ENCODE measurements at places on chromosomes 13 and 19. TPM values are rescaled to one million over a fixed set of nuclear protein-coding genes. Genes with fewer than 3 reads are reported as not detected.

The VPS36 gene
- 46.8 TPM for total RNA-seq

DNA sequence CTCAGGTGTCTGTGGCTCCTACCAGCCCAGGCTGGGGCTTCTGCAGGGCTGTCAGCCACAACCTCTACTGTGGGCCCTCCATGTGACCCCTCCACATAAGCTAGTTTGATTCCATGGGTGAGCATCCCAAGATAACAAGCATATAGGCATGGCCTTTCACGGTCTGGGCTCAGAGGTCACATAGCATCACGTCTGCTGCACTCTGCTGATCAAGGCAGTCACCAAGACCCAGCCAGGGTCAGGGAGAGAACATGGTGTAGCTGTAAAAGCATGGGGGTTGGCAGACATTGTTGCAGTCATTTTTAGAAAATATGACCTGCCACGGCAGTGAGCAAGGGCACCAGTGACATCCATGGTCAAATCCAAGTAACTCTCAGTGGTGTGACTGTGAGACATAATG is 698.8 kb downstream of the UQCRFS1 start:
- no peak for DNase-seq
- H3K27ac ChIP-seq = no peak overlapping the region
- no peak overlapping the region for H3K4me3 ChIP-seq
- no peaks in the 10 kb centered on the region for H3K4me1 ChIP-seq
- H3K27me3 ChIP-seq = no peaks in the 10 kb centered on the region
- no peaks in the 10 kb centered on the region for H3K36me3 ChIP-seq

DNA sequence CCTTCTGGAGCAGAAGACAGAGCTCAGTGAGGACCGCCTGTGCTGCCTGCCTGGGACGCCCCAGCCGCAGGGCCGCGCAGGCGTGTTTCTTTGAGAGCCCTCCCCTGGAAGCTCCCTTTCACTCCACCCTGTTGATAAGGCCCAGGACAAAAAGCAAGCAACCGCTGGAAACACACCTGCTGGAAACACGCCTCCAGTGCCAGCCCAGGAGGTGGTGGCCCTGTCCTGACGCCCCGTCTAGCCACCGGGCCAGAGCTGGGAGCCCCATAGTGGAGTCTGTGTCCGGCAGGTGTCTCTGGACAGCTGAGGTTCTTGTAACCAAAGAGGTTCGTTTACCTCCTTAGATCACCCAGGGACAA is 173.8 kb downstream of the KATNAL1 start:
- peaks cover 21% of the 10 kb centered on the region for H3K4me1 ChIP-seq
- no peak for DNase-seq
- no peak overlapping the region for H3K4me3 ChIP-seq
- peaks cover 2% of the 10 kb centered on the region for H3K36me3 ChIP-seq
- H3K27ac ChIP-seq = no peak overlapping the region
- H3K27me3 ChIP-seq = no peaks in the 10 kb centered on the region

DNA sequence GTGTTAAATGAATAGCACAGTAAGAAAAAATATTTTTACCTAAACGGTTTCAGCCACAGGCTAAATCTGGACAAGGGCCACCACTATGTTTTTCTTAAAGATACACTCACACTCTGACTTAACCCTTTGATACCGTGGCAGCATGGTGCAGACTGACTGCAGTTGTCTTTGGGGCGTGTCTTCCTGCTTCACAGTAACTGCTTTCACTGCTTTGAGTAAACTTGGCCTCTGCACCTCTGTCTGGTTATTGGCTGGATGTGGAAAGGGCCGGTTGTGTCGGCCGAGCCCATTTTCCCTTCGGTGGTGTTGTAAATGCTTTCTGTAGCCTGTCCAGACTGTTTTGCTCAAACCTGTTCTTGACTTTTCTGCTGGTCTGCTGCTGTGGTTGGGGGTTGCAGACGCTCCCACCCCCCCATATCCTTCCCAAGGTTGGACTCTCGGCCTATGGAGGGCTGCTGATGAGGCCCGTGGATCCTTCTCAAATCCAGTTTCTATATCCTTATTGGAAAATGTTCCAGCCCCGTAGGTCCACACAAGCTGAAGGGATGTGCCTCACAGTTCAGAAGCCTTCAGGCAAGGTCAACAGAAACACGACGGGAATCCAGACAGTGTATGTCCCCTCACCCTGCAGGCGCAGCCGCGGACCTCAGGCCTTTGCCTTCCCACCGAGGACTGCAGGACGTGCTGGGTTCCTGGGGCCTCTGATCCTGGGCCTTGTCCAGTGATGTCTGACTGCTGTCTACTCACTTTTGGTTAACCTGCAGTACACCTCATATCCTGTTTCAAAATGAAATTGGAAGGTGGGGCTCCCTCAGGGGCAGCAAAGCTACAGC is 90.2 kb upstream of the RNF113B start:
- H3K27ac ChIP-seq = peak overlapping the region; percentile 92
- H3K27me3 ChIP-seq = no peaks in the 10 kb centered on the region
- peak overlapping the region; percentile 60 for H3K4me3 ChIP-seq
- DNase-seq = no peak
- peaks cover 62% of the 10 kb centered on the region for H3K4me1 ChIP-seq

DNA sequence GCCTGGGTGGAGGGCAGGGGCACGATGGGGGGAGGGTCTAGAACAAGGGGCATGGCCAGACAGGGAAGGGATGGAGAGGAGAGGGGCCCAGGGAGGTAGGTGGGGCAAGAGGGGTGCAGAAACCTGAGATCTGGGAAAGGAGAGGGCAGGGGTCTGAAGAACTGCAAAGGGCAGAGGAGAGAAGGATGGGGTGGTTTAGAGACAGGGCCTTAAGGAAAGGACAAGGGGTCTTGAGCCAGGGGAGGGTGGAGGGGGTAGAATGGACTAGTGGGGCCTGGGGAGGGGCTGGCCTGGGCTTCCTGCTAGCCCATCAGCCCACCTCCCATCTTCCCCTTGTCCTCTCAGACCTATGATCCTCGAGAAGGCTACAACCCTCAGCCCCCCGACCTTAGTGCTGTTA is 72.5 kb downstream of the RYR1 start:
- no peaks in the 10 kb centered on the region for H3K4me1 ChIP-seq
- H3K36me3 ChIP-seq = no peaks in the 10 kb centered on the region
- H3K27ac ChIP-seq = no peak overlapping the region
- DNase-seq = no peak

DNA sequence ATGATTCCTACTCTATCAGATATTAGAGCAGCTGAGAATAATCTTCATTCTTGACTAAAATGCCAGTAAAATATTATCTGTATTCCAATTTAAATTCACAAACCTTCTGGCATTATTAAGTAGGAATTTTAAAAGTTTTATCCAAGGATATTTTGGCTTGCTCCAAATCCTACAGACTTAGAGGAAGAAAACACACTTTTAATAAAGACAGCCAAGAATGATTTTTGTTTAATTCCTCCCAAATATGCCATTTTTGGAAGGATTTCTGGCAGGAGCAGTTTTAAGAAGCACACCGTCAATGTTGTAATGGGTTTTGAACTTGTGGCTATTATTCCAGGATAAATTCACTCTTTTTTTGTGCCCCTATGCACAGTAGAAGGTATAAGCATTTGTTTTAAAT is 355.1 kb downstream of the SLITRK5 start:
- no peak for DNase-seq
- H3K27ac ChIP-seq = no peak overlapping the region
- no peaks in the 10 kb centered on the region for H3K27me3 ChIP-seq
- no peaks in the 10 kb centered on the region for H3K36me3 ChIP-seq

The OXGR1 gene
- total RNA-seq = not detected
